ENCODE measurements at places on chromosomes 1 and 21. TPM values are rescaled to one million over a fixed set of nuclear protein-coding genes. Genes with fewer than 3 reads are reported as not detected.

Gene AQP10
- not detected for total RNA-seq

Gene TM2D1
- 17.5 TPM for total RNA-seq

Gene SYT2
- not detected for total RNA-seq

Gene ZNF648
- not detected for total RNA-seq

Gene FGGY
- 15.2 TPM for total RNA-seq

Gene CHRM3
- 31.8 TPM for total RNA-seq

Gene NUDT4B
- total RNA-seq = 1.8 TPM

Gene NPHS2
- total RNA-seq = 0.12 TPM

Gene KIF2C
- 0.44 TPM for total RNA-seq

DNA sequence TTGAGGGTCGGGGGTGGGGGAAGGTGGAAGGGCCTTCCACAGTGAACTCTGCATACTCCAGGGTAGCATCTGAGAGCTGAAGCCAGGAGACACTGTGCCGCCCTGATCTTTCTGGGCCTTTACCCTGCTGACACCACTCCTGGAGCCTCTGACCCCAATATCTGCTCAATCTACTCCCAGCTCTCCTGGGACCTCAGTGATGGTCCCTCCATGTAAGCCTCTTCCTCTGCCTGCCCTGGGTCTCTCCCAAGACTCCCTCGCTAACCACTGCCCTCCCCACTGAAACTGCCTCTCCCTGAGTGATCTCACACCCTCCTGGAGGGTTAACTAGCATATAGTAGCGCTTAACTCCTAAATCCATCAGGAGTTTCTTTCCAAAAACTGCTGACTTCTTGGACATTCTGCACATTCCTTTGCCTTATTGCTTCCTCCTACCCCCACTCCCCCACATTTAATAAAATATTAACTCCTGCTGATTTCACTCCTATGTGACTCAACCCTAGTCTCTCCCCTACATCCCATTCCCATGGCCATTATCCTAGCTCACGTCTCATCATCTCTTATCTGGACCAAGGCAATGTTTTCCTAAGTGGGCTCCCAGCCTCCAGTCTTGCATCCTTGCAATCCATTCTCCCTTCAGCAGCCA is 145.6 kb downstream of the HMGB4 start:
- H3K4me1 ChIP-seq = no peaks in the 10 kb centered on the region
- H3K27ac ChIP-seq = no peak overlapping the region
- H3K36me3 ChIP-seq = no peaks in the 10 kb centered on the region
- H3K27me3 ChIP-seq = no peaks in the 10 kb centered on the region
- no peak overlapping the region for H3K4me3 ChIP-seq
- no peak for DNase-seq

DNA sequence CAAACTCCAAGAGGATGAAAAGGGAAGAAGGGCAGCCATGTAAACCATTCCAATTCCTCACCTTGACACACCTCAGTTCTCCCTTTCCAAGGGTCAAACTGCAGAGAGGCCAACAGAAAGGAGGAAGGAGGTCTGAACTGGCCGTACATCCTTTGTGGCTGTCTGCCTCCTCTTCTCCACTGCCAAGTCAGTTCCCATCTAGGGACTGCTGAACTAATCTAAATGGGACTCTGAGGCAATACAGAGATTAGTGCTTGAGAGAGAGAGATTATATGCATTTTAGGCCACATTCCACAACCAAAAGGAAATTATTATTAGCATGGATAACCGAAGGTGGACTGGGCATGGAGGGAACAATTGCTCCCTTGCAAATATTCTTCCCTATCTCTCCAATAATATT is 2.7 kb downstream of the ARHGEF11 start:
- no peak for DNase-seq
- H3K27ac ChIP-seq = no peak overlapping the region
- peak overlapping the region; percentile 60 for H3K4me3 ChIP-seq
- H3K27me3 ChIP-seq = no peaks in the 10 kb centered on the region
- H3K4me1 ChIP-seq = peaks cover 31% of the 10 kb centered on the region

- no peak overlapping the region for H3K27ac ChIP-seq
- H3K27me3 ChIP-seq = no peaks in the 10 kb centered on the region
- no peaks in the 10 kb centered on the region for H3K36me3 ChIP-seq
- DNase-seq = no peak
- H3K4me3 ChIP-seq = no peak overlapping the region
- H3K4me1 ChIP-seq = no peaks in the 10 kb centered on the region
These were observed 23.6 kb upstream of the CBR3 start for GRCh38 chr21:36111238-36111637.

GRCh38 chr1:20102875-20103274 is 16.5 kb downstream of the PLA2G2D start:
- no peaks in the 10 kb centered on the region for H3K27me3 ChIP-seq
- DNase-seq = no peak
- no peak overlapping the region for H3K4me3 ChIP-seq

DNA sequence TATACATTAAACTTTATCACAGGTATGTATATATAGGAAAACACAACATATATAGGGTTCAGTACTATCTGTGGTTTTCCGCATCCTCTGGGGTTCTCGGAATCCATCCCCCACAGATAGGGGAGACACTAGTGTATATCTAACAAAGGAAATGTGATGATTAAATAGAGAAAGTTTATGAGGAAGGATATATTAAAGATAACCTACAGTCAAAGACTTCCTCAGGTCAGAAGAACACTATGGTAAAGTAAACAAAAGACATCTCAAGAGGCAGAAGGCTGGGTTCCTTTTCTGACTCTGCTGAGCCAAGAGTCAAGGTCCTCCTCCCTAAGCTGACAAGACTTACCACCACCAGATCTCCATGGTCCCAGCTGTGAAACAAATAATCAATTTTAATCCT is 12.1 kb downstream of the USP24 start:
- H3K4me1 ChIP-seq = peaks cover 9% of the 10 kb centered on the region
- H3K36me3 ChIP-seq = no peaks in the 10 kb centered on the region
- no peak for DNase-seq
- no peaks in the 10 kb centered on the region for H3K27me3 ChIP-seq
- no peak overlapping the region for H3K27ac ChIP-seq

DNA sequence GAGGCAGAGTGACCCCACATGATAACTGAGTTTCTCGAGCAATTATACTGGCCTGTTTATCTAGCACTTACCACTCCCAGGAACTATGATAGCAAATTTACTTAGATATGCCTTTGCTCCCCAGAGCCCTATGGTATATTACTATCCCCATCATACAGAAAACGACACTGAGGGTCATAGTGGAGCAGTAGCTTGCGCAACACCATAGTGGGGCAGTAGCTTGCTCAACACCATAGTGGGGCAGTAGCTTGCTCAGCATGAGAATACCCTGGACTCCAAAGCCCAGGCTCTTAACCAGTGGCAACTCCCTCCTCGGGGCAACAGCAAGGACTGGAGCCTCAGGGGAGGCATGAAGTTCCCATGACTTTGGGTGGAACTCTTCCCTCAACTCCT is 211.9 kb downstream of the NPHP4 start:
- H3K27me3 ChIP-seq = no peaks in the 10 kb centered on the region
- H3K27ac ChIP-seq = no peak overlapping the region
- H3K4me3 ChIP-seq = no peak overlapping the region
- DNase-seq = no peak
- H3K36me3 ChIP-seq = no peaks in the 10 kb centered on the region
- H3K4me1 ChIP-seq = no peaks in the 10 kb centered on the region

DNA sequence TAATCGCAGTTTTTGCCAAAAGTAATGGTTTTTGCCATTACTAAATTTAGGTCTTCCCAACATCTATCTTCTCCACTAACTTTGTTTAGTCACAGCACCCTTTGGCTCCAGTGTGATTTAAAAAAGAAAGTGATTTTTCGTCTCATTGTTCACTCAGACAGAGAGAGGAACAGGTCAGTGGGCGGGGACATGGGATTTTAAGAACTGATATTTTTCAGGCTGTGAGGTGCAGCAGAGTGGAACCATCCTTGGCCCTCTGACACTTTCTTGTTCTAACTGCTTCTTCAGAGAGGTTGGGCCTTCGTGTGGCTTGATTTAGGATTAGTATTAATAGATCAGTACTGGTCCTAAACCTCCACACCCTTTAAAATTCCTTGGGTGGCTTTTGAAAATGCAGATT is 38.8 kb downstream of the CASQ2 start:
- no peaks in the 10 kb centered on the region for H3K27me3 ChIP-seq
- H3K4me3 ChIP-seq = no peak overlapping the region
- H3K36me3 ChIP-seq = no peaks in the 10 kb centered on the region
- H3K27ac ChIP-seq = no peak overlapping the region
- no peaks in the 10 kb centered on the region for H3K4me1 ChIP-seq

- H3K27me3 ChIP-seq = no peaks in the 10 kb centered on the region
- no peaks in the 10 kb centered on the region for H3K36me3 ChIP-seq
- H3K4me1 ChIP-seq = no peaks in the 10 kb centered on the region
These were observed 218.9 kb upstream of the C1orf174 start for GRCh38 chr1:4118746-4119515.

- H3K27me3 ChIP-seq = no peaks in the 10 kb centered on the region
- no peaks in the 10 kb centered on the region for H3K4me1 ChIP-seq
- no peak overlapping the region for H3K27ac ChIP-seq
- no peaks in the 10 kb centered on the region for H3K36me3 ChIP-seq
- no peak for DNase-seq
- no peak overlapping the region for H3K4me3 ChIP-seq
These were observed 685.9 kb downstream of the MATN1 start for GRCh38 chr1:30037251-30038118.

DNA sequence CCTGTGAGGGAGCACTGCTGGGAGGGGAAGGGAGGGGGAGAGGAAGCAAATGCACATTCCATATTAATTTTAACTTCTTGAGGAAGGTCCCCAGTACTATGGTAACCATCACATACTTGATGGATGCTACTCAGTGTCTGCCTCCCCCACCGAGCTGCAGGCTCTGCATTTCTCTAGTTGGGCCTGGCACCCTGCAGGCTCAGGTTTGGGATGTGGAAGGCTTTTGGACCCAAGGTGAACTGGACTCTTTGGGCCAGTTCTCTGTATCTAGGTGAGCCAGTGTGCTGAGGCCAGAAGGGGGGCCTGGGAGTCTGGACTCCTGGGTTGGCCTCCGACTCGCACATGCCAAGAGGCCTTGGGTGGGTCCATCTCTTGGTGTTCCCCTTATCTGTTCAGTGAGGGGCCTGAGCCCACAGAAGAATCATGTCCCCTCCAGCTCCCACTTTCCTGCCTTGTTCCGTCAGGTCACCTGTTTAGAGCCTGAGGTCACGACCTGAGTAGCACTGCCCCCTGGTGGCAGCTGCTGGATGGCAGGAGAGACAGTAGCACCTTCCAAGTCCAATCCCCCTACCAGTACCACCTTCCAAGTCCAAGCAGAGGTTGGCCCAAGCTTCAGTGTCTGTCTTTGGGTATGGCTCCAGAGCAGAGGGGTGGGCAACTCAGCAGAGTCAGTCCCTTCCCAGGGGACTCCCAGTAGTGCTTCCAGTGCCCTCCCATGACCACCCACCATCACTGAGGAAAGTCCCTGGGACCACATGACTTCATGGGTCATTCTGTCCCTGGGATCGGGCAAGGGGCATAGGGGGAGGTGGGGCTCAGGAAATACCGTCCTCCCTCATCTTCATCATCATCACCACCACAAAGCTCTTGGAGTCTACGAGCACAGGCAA is 241.8 kb downstream of the TRABD2B start:
- DNase-seq = peak; percentile 56
- no peaks in the 10 kb centered on the region for H3K4me1 ChIP-seq
- H3K27ac ChIP-seq = no peak overlapping the region
- no peaks in the 10 kb centered on the region for H3K27me3 ChIP-seq
- no peaks in the 10 kb centered on the region for H3K36me3 ChIP-seq
- no peak overlapping the region for H3K4me3 ChIP-seq

DNA sequence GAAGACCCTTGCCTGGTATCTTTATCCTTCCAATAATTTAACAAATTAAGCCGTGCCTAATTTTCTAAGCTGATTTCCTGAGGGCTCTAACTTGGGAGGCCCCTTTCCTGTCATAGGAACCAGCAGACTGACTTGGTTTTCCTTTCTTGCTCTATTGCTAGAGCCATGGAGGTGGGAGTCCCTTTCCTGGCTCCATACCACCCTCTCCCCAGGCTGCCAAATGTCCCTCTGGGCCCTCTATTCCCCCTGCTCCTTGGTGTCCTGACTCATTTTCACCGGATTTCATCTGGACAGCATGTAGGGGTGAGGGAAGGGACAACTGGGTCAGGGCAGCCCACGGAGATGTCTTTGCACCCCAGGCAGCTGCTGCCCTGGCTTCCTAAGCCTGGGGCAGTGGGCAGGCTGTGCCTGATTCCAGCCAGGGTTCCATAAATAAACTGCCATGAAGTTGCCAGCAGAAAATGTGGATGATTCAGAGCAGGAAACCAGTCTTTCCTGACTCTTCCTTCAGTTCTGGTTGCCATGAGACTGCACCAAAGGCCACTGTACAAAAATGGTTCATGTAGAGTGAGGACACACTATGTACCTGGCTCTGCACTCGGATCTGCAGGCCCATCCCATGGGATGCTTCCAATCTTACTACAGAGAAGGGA is 38.0 kb upstream of the SERBP1 start:
- H3K36me3 ChIP-seq = no peaks in the 10 kb centered on the region
- H3K27me3 ChIP-seq = no peaks in the 10 kb centered on the region
- no peak for DNase-seq
- H3K4me3 ChIP-seq = no peak overlapping the region
- no peak overlapping the region for H3K27ac ChIP-seq

Data from pancreas (tissue), 10 donors.